Umbilical cord (tissue), 2 donors: ENCODE measurements at places on chromosomes 16 and 17.

- no peak for DNase-seq
Observed at GRCh38 chr16:51876934-51877333, 670.0 kb downstream of the TOX3 start.

DNA sequence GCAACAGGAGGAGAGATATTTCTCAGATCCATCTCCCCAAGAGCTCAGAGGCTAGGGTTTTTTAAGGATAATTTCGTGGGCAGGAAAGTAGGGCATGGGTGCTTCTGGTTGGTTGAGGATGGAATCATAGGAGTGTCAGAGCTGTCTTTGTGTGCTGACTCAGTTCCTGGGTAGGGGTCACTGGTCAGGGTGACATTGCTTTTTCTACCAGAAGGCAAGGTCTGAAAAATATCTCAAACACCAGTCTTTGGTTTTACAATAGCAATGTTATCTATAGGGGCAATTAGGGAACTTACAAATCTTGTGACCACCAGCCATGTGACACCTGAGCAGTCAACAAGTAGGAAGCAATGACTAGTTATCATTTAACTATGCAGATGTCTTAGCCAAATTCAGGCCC, 82.9 kb upstream of the DYNLRB2 start:
- DNase-seq = no peak

GRCh38 chr17:80263253-80264204, 2.9 kb downstream of the RNF213 start:
- peak; percentile 66 for DNase-seq

- peak; percentile 66 for DNase-seq
Observed at GRCh38 chr16:30941600-30942425, 7.1 kb upstream of the ORAI3 start.

- no peak for DNase-seq
Observed at GRCh38 chr16:72785171-72785570, 262.8 kb downstream of the ZFHX3 start.

GRCh38 chr17:37791447-37792399, 46.9 kb upstream of the HNF1B start:
- peak; percentile 83 for DNase-seq

GRCh38 chr16:12267491-12267890, 291.0 kb downstream of the SNX29 start:
- DNase-seq = no peak

DNA sequence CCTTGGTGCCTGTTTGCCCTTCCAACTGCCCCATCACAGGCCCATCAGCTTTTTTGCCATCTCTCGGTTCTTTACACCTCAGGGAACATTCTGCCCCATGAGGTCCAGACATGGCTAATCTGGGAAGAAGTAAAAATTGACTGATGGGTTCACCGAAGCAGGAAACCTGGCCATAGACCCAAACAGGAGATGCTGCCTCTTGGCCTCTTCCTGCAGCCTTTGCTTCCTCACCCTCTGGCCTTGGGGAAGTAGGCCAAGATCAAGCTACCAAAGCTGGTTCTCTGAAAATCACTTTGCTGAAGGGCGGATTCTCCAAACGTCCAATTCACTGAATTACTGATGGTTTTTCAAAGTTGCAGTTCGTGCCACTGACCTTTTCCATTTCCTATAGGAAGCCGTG, 56.1 kb downstream of the ARSG start:
- DNase-seq = no peak

DNA sequence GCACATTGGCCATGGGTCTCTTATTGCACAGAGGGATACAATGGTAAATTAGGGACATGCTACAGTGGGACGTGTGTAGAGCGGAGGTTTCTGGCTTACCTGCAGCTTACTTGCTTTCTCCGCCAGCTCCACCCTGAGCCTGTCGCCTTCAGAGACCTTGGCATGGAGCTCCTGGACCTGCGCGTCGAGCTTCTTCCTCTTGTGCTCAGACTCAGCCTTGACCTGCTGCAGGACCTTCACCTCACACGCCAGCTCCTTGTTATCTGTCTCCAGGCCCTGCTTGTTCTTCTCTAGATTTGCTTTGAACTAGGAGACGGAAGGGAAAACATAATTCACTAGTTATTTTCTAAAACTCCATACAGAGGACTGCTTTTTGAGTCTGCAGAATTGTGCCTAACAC, 63.5 kb downstream of the NDEL1 start:
- no peak for DNase-seq

DNA sequence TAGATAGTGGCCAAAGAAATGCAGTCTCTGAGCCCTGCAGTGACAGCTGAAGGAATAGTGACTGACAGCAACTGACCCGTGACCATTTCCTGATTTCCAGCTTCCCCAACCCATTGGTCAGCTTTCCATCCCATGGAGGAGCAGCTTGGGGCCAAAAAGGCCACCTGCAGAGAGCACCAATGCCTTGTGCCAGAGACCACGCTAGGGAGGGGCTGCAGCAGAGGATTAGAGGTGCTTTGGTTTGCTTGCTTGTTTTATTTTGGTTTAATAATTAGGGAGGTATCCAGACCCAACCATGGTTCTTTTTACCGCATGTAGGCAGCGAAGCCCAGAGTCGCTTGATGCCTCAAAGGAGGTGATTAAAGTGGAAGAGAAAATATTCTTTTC, 61.3 kb upstream of the SIAH1 start:
- DNase-seq = no peak

DNA sequence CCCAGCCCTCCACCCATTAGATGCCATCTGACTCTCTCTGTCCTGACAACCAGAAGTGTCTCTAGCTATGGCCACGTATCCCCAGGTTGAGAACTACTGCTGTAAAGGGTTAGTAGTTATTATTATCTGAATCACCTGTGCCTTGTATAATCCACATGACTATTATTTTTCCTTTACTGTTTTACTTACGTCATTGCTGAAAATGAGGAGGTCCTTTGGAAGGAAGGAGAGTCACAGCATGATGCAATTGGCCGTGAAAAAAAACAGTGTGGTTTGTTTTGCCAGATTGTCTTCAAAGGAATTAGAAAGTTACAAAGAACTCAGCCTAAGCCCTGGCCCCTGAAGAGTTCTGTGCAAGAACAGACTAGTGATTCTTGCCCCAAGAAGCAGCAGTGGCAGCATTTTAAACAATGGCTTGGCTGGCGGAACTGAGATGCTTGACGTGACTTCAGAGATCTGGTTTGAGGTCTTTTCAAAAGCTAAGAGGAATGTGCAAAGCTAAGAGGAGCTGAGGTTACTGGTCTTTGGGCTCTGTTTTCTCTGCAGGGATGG, 413.3 kb upstream of the EEF2KMT start:
- DNase-seq = peak; percentile 62

GRCh38 chr16:1052721-1053120, 19.8 kb upstream of the SSTR5 start:
- no peak for DNase-seq

- DNase-seq = no peak
Observed at GRCh38 chr16:57152096-57153093, 33.4 kb downstream of the PSME3IP1 start.

DNA sequence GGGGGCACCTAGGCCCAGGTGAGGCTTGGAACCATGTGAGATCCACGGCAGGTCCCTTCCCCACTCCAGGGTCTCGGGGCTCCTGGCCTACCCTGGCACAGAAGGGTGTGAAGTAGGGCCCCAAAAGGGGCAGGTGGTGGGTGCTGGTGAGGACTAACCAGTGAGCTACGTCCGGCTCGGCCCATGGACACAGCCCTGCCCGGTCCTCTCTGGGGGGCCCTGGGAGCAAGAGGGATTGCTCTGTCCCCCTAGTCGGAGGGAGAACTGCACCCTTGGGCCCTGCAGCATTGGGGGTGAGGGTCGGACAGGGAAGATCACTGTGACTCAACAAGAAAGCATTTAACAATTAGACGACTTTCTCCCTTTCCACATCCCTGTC, 2.9 kb downstream of the ENPP7 start:
- no peak for DNase-seq

GRCh38 chr17:57375040-57375769, 118.9 kb downstream of the MSI2 start:
- DNase-seq = no peak

- DNase-seq = no peak
Observed at GRCh38 chr17:36888236-36888951, 48.9 kb upstream of the LHX1 start.

DNA sequence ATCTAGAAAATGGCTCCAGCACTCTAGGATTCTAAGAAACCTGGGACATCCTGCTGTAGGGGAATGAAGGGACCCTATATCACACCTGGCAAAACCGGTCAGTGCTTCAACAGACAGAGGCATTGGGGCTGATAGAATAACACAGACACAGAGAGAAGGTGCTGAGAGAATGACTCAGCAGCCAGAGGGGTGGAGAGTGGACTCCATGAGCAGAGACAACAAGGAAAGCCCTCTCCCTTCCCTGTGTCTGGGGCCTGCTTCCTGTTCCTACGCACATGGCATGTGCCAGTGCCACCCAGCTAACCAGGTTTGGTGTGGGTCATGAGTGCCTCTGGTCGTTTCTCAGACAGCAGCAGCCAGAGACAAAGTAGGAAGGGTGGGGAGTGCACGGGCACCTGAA, 140.3 kb downstream of the CCT6B start:
- DNase-seq = no peak

DNA sequence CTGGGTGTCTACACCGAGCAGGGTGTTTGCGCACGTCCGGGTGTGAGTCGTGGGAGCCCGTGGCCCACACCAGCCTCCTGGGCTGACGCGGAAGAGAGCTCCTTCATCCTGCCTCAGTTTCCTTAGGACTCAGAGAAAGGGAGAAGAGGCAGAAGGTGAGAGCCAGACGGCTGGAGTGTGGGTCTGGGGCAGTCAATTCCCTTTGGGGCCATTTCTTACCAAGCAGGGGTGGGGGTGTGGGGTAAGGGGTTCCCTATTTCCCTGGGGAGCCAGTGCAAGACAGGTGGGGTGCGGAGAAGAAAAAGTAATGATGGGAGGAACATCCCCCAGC, 831 bp downstream of the CA7 start:
- DNase-seq = no peak
